ENCODE measurements at places on chromosomes 6 and 20. TPM values are rescaled to one million over a fixed set of nuclear protein-coding genes. Genes with fewer than 3 reads are reported as not detected.

ME1 gene
- total RNA-seq: 2.6 TPM

ATP6V1G2 gene
- 1.0 TPM for total RNA-seq

NHLRC1 gene
- total RNA-seq: 3.1 TPM

RNF217 gene
- total RNA-seq: 27.1 TPM

MLN gene
- total RNA-seq: not detected

PRICKLE4 gene
- total RNA-seq: 2.6 TPM

CST7 gene
- 1.0 TPM for total RNA-seq

PHACTR3 gene
- total RNA-seq: 1.0 TPM

IL17A gene
- total RNA-seq: not detected

L3MBTL1 gene
- total RNA-seq: 7.8 TPM

RAET1G gene
- not detected for total RNA-seq

POPDC3 gene
- total RNA-seq: 52.2 TPM

PACRG gene
- total RNA-seq: 1.0 TPM

BEND3 gene
- 2.1 TPM for total RNA-seq

MYCT1 gene
- 12.0 TPM for total RNA-seq

CD24 gene
- 16.7 TPM for total RNA-seq

GSTA2 gene
- under 0.01 TPM for total RNA-seq

PRSS35 gene
- 29.7 TPM for total RNA-seq

All from skeletal muscle tissue (tissue), 5 donors.